CD4-positive, alpha-beta T cell treated with Interleukin-2 at 100 ng/mL for 4 hours (primary cell): ENCODE measurements at places on chromosomes 16 and 17.

- peak; percentile 27 for DNase-seq
These were observed 73.6 kb downstream of the WIPI1 start for GRCh38 chr17:68383443-68384321.

- DNase-seq, result peak; percentile 63
These were observed 13.7 kb downstream of the MYO15B start for GRCh38 chr17:75601057-75601987.

DNA sequence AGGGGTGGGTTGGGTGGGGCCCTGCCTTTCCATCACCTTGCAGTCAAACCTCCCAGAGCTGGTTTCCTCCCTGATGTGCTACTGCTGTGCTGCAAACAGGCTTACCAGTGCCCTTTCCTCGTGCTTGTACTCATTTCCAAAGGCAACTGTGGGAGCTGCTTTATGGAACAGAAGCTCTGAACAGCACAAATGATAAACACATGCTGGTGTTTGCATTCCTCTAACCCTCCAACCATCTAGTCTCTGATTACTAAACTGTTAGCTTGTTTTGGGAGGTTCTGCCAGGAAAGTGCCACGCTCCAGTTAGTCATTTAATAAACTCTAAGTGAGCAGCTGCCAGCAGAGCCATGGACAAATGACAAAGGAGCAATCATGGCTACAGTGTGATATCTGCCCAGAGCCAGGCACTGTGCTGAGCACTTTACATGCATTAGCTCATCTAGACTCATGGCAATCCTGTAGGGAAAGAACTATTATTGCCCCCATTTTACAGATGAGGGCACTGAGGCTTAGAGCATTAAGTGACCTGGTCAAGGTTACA, 110.4 kb downstream of the VAT1L start:
- no peak for DNase-seq

- no peak for DNase-seq
These were observed 4.7 kb downstream of the DLX3 start for GRCh38 chr17:49990331-49990730.

GRCh38 chr17:9987779-9988585, 82.9 kb upstream of the RCVRN start:
- peak; percentile 28 for DNase-seq

DNA sequence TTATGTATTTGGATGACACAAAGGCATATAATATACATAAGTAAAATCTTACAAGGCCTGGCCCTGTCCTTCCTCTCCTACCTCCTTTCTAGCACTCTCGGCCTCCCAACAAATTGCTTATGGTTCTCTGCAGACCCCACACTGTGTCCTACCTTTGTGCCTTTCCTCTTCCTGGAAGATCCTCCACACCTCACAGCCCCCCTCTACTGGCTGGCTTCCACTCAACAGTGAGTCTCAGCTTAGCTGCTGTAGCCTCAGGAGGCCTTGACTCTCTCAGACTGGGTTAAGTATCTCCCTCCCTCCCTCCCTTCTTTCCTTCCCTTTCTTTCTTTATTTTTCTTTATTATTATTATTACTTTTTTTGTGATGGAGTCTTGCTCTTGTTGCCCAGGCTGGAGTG, 8.3 kb upstream of the SLC52A1 start:
- DNase-seq, result no peak

- no peak for DNase-seq
These were observed 140.7 kb downstream of the KATNIP start for GRCh38 chr16:27690608-27691007.

GRCh38 chr16:56980201-56980535, 9.2 kb upstream of the NLRC5 start:
- DNase-seq, result no peak

DNA sequence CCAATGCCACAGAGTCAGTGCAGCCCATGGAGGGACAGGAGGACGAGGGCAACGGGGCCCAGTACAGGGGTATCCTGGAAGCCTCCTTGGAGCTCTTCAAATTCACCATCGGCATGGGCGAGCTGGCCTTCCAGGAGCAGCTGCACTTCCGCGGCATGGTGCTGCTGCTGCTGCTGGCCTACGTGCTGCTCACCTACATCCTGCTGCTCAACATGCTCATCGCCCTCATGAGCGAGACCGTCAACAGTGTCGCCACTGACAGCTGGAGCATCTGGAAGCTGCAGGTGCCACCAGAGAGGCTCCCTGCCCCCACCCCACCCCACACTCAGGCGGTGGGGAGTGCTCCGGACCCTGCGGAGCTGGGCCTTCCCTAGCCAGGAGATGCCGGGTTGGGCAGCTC, 16.6 kb downstream of the TRPV2 start:
- DNase-seq, result no peak
